ENCODE measurements at places on chromosomes 1 and 21.

DNA sequence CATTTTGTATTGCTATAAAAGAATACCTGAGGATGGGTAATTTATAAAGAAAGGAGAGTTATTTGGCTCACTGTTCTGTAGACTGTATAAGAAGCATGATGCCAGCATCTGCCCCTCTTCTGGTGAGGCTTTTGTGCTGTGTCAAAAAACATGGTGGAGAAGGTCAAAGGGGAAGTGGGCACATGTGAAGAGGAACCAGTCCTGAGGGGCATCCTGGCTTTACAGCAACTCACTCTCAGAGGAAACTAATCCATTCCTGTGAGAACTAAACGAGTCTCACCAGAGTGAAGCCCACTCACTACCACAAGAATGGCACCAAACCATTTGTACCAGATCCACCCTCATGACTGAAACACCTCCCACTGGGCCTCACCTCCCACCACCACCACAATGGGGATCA, 18.8 kb upstream of the SELP start:
- DNase-seq: no peak

GRCh38 chr1:6321205-6321604, 60.3 kb upstream of the GPR153 start:
- DNase-seq: no peak

DNA sequence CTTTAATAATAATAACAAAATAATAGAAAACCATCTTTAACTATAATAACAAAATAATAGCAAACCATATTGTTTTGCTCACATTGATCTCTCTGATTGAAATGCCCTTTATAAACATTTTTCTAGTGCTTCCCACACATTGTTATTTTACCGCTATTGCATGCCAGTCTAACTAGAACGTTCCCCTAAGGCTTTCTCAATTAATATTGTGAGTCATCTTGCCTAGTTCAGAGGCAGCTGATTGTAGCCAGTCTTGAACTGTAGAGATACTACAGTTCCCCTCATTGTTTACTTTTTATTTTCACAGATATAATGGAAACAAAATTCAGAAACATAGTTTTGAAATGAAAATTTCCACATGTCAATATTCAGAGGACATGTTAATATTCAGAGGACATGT, 192.3 kb upstream of the ADGRL4 start:
- no peak for DNase-seq

GRCh38 chr1:210730023-210730422, 401.3 kb downstream of the HHAT start:
- no peak for DNase-seq

DNA sequence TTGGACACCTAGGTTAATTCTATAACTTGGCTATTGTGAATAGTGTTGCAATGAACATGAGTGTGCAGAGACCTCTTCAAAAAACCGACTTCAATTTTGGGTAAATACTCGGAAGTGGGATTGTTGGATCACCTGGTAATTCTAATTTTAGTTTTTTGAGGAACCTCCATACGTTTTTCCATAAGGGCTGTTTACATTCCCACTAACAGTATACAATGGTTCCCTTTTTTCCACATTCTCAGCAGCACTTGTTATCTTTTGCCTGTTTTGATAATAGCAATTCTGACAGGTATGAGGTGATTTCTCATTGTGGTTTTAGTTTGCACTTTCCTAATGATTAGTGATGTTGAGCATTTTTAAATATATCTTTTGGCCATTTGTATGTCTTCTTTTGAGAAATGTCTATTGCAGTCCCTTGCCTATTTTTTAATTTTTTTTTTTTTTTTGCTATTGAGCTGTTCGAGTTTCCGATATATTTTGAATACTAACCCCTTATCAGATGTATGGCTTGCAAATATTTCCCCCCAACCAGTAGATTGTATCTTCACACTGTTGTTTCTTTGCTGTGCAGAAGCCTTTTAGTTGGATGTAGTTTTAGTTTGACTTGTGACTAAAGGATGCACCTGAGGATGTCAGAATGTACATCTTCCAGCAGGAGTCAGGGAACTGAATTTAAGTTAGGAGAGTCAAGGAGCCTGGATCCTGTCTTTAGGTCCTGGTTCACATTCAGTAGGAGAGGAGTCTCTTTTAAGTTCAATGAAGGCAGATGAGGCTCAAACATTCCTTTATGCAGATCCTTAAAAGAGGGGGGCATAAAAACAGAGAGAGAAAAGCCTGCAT, 120.0 kb downstream of the S1PR1 start:
- DNase-seq: no peak

DNA sequence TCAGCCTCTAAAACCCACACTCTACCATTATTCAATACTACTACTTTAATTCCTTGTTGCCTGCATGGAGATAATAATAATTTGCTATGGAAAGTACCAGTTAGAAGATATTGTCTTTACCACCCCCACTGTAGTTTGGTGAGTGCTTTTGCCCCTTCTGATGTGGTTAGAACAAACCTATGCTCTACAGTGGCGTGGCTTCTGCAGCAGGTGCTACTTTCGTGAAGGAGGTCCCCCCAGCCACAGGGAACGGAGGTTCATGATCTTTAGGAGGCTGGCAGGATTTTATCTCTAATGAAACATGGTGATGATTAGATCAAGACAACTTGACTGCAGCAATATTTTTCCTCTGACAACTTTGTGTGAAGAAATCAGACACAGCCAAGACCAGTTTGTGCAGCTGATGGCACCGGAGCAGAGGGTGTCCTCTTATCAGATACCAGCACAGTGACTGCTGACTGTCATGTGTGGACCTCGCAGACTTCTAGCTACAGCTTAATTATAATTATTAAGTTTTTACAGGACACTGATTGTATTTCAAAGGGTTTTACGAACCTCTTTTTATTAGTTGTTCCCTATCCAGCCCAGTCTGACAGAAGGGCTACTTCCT, 10.7 kb upstream of the TCHH start:
- DNase-seq: no peak

GRCh38 chr1:185608177-185608576, 126.0 kb upstream of the HMCN1 start:
- peak; percentile 56 for DNase-seq

DNA sequence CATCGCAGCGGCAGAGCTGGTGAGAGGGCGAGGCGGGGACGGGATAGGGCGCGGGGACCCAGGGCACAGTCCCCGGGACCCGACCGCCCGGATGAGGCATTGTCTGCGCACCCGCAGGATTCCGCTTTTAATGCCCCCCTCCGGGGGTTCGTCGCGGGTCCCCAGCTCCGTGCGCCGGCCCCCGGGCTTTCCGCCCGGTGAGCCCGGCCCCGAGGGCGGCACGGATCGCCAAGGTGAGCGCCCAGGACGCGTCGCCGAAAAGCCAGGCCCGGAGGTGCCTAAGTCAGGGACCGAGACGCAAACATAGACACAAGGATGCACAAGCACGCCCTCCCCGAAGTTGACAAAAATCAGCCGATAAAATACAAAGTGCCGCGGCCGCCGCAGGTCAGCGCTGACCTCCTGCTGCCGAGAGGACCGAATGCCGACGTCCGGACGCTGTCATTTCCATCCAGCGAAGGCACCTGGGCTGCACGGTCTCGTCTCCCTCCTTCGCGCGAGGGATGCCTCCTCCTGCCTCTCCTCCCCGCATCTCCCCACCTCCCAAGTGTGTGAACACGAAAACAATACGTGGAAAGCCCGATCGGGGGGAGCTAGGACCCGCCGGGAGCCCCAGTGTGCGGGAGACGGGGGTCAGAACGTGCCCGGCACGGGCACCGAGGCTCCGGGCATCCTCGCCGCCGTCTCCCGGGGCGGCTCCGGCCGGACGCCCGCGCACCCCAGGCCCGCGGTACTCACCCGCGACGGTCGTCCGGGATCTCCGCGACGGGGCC, 101.1 kb upstream of the SOD1 start:
- no peak for DNase-seq

DNA sequence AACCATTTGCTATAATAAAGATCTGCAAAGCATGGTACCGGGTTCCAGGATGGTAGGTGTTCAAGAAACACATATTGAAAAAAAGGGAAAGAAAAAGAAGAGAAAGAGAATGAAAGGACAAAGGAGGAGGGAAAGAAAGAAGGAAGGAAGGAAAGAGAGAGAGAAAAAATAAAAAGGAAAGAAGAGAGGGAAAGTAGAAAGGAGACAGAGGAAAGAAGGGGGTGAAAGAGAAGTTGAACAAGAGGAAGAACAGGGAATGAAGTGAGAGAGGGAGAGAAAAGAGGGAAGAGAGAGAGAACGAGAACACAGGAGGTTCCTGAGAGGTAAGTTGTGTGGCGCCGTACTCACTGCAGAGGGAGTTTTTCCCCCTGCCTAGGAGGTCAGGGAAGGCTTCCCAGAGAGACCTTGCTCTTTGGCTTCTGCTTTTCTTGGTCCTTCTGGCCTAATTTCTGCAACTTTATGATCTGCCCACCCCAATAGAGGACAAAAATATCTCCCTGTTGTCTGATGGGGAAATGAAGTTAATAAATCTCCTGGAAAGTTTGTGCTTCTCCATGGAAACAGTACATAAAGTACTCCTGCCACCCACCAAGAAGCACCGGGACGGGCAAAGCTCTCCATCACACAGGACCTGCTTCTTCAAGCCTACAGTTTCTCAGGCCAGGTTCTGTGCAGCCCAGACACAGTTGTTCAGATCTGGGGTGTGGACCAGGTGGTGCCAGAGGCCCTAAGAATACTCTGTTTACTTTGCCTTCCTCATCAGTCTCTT, 124.8 kb downstream of the ROR1 start:
- DNase-seq: no peak

DNA sequence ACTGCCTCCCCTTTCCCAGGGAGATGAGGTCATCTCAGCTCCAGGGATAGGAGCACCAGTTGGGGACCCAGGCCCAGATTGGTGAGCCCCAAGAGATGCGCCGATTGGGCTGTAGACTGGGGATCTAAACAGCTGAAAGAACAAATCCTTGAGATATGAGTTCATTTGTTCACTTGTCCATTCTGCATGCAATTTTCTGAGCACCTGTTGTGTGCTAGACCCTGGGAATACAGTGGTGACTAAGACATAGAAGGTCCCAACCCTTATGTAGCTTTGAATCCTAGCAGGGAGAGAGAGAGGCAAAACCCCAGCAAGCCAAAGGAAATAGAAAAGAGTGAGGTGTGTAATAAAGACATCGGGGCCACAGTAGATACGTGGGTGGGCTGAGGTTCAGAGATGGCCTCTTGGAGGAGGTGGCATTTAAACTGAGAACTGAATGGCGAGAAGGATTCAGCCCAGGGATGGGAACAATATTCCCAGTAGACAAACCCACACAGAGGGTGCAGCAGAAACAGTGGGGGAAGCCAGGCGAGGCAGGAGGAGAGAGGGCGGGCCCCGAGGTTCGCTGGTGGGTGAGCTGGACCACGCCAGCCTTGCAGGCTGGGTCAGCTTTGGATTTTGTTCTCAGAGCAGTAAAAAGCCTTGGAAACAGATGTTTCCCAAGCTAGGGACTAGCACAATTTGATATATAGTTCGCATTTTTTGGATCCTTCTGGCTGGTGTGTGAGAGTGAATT, 105.6 kb upstream of the ACTL8 start:
- DNase-seq: no peak

DNA sequence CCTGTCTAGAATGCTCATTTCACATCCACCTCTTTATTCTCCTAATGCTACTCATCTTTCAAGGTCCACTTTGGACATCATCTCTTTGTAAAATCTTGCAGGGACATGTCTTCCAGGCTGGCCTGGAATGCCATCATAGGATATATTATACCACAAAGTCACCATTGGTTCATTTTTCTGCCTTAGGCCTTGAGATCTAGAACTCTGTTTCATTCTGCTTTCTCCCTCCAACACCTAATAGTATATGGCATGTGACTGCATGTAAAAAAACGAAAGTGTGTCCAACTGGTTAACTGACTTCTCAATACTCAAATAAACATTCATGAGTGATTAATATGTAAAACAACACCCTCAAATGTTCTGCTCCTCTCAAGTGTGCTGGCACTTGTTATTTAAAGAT, 84.1 kb downstream of the RGS2 start:
- DNase-seq: no peak

- no peak for DNase-seq
These were observed 27.9 kb downstream of the EPHB2 start for GRCh38 chr1:22738522-22738921.

- DNase-seq: no peak
These were observed 47.4 kb downstream of the LGR6 start for GRCh38 chr1:202240956-202241355.

DNA sequence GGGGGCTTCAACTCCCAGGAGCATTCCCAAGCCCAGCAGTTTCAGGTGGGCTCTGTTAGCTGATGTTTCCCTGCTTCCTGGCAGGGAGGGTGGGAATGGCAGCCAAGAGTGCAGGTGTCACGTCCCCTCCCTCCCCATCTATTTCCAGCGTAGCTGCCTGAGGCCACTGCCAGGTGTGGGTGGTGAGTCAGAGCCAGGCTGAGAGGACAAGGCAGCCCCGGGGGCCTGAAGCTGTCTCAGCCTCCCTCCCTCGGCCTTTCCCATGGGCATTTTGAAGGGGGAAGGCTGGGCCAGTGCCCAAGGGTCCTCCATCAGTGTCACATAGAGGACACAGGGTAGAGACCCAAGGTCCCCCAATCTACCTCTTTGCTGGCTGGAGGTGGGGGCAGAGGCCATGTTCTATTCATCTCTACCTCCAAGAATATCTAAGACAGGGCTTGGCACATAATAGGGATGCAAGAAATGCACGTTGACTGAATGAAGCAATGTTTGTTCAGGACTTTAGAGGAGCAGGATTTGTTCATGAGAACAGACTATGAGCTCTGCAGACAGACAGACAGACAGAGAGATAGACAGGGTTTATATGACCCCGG, 34.4 kb upstream of the ID3 start:
- DNase-seq: no peak

DNA sequence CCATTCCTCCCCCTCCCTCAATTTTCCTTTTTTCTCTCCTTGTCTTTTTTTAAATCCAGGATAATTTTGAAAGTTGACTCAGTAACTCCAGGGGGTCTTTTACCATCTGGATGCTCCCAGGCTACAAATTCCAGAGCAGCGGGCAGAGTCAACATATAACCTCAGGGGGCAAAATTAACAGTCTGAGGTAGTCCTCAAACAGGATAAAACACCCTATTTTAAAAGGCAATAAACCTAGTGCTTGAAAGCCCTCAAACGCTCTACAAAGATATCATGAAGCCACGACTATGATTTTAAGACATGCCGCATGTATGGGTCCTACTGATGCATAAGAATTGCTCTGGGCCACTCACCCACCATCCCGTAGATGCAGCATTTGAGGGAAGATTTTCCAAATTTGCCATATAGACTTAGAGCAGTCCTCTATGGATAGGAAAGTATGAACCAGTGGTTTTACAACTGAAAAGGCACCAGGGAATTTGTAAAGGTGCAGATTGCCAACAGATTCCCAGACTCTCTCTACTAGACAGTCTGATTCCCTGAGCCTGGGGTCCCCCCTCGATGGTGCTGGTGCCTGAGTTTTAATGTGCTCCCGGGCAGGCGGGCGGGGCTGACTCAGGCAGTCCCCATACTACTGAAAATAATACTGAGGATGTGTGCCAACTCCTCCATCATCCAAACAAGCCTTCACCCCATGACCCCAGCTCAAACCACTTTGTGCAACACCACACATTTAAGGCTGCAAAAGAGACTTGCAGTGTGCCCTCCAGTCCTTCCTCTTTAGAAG, 37.2 kb downstream of the PTPN14 start:
- no peak for DNase-seq

DNA sequence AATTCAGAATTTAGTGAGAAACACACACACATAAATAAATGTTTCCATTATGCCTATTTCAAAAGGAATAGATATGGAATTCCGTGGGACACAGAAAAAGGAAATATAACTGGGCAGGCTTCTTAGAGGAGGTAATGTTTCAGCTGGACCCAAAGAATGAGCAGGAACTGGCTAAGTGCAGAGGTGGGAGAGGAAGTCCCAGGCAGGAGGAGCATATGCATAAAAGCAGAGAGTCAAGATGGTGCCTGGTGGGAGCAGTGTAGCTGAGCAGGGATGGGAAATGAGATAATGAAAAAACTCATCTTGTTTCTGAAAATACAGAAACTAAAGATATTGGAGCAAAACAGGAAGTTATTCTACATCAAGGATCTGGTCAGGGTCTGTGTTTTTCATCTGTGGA, 115.2 kb upstream of the MAGI3 start:
- DNase-seq: no peak
